T-cell (primary cell): ENCODE measurements at places on chromosomes 7 and 10. TPM values are rescaled to one million over a fixed set of nuclear protein-coding genes. Genes with fewer than 3 reads are reported as not detected.

Gene CDNF
- 1.5 TPM for total RNA-seq

Gene SFRP5
- total RNA-seq, result 2.4 TPM

Gene NKX1-2
- not detected for total RNA-seq

- peaks cover 7% of the 10 kb centered on the region for H3K4me1 ChIP-seq
- no peaks in the 10 kb centered on the region for H3K27me3 ChIP-seq
- no peak overlapping the region for H3K4me3 ChIP-seq
These were observed 12.0 kb downstream of the INPP5F start for GRCh38 chr10:119737823-119738222.
